Progenitor cell of endocrine pancreas (in vitro differentiated cells): ENCODE measurements at places on chromosomes 4 and X. TPM values are rescaled to one million over a fixed set of nuclear protein-coding genes. Genes with fewer than 3 reads are reported as not detected.

- peaks cover 64% of the 10 kb centered on the region for H3K27me3 ChIP-seq
- H3K36me3 ChIP-seq, result no peaks in the 10 kb centered on the region
- peaks cover 1% of the 10 kb centered on the region for H3K4me1 ChIP-seq
- no peak overlapping the region for H3K27ac ChIP-seq
These were observed 6.8 kb downstream of the PTCHD1 start for GRCh38 chrX:23341452-23341851.

- H3K4me3 ChIP-seq, result no peak overlapping the region
- no peaks in the 10 kb centered on the region for H3K36me3 ChIP-seq
- H3K27ac ChIP-seq, result peak overlapping the region; percentile 64
- peak; percentile 73 for DNase-seq
- peaks cover 28% of the 10 kb centered on the region for H3K27me3 ChIP-seq
- peaks cover 12% of the 10 kb centered on the region for H3K4me1 ChIP-seq
These were observed 24.0 kb downstream of the CYTL1 start for GRCh38 chr4:4995103-4995907.

DNA sequence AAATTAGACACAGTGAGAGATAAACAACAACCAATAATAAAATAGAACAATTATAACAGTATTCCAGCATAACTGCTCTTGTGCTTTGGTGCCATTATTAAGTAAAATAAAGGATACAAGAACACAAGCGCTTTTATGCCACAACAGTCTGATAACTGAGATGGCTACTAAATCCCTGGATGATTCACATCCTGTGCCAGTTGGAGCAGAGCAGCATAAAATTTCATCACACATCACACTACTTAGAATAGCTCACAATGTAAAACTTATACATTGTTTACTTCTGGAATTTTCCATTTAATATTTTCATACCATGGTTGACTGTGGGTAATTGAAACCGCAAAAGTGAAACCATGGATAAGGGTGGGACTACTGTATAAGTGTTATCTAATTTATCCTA, 399.9 kb upstream of the CNKSR2 start:
- peaks cover 4% of the 10 kb centered on the region for H3K4me1 ChIP-seq
- no peak overlapping the region for H3K27ac ChIP-seq
- no peak overlapping the region for H3K4me3 ChIP-seq
- DNase-seq, result no peak
- no peaks in the 10 kb centered on the region for H3K27me3 ChIP-seq

The ASMT gene
- 0.36 TPM in 1 of 2 replicates, not detected in the other for total RNA-seq

DNA sequence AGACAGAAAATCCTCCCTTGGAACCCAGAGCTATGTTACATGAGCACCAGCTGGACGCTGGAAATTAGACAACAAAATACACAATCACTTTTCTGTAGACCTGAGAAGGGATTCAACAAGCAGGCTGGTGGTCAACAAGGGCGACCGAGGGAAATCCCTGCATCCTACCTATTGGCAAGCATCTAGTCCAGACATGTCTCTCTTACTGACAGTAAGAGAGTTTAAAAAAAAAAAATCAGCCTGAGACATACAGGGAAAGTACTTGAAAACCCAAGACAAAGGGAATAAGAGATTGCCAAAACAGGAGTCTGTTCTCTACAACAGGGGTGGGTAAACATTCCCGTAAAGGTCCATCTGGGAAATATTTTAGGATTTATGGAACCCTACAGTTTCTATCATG, 108.0 kb downstream of the KDR start:
- DNase-seq, result no peak
- H3K4me3 ChIP-seq, result no peak overlapping the region
- H3K36me3 ChIP-seq, result no peaks in the 10 kb centered on the region

DNA sequence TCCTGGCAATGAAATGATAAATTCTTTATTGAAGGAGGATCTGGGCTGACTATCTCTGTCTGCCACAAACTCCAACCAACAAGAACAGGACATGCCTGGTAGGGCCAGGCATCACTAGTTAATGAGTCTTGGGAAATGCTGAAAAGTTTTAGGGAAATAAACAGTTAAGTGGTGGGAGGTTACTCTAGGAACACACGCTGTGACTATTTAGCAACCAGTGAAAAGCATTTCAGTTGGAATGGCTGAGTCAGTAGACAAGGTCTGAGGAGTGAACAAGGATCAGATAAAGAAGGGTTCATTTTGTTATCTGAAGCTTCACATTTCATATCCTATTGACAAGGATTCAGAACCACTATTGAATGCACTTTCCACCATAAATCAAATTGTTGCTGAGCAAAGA, 394.9 kb upstream of the BOD1L1 start:
- H3K4me3 ChIP-seq, result no peak overlapping the region
- peaks cover 21% of the 10 kb centered on the region for H3K4me1 ChIP-seq
- H3K36me3 ChIP-seq, result no peaks in the 10 kb centered on the region
- no peak overlapping the region for H3K27ac ChIP-seq
- no peak for DNase-seq

DNA sequence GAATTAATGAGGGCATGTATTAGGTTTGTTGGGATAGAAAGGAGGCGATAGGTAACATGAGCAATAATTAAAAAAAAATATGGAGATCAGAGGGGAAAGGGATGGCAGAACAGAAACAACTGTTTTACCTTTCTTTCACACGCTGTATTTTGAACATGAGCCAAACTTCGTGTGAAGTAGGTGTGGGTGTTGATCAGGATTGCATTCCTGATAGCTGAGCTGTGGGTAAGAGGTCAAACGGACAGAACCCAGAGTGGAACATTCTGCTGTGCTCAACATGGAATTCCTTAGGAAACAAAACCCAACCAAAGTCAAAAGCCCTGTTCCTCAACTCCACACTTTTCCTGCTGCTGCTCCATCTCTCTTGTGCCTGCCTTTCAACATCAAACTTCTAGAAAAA, 162.5 kb upstream of the CASK start:
- no peak overlapping the region for H3K4me3 ChIP-seq
- no peak overlapping the region for H3K27ac ChIP-seq
- no peaks in the 10 kb centered on the region for H3K27me3 ChIP-seq
- no peaks in the 10 kb centered on the region for H3K36me3 ChIP-seq
